CD8-positive, alpha-beta memory T cell (primary cell): ENCODE measurements at places on chromosomes 4 and X.

- DNase-seq = no peak
These were observed 152.5 kb upstream of the SPRY1 start for GRCh38 chr4:123244137-123244536.

DNA sequence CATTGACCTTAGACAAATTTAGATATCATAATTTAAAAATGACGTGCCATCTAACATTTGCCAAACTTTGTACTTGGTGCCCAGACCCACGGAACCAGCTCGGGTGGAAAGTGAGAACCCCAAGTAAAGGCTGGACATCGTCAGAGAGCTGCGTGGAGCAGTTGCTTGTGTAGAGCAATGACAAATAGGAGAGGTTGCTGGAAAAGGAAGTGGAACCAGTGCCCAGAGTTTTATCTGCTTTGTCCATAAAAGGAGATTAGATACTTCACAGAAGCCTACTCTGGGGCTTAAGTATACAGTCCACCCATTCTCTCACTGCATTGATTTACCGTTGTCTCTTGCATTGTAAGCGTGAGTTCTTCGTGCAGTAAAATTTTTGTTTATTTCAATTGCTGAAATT lies 5.4 kb upstream of the TBC1D1 start:
- DNase-seq = no peak

DNA sequence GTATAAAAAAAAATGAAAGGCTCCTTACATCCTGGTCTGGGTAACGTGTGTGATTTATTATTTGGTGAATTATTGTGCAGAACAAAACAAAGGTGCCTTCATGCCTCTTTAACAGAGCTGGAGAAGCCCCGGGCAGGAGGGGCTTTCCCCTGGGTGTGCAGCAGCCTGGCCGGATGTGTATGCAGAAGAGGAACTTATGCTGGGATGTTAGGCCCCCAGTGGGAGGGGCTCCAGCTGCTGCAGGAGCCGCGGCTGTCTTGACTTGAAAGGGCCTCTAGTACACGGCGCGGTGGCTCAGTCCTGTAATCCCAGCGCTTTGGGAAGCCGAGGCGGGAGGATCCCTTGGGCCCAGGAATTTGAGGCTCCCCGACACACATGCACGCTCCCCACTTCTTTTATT lies 16.0 kb downstream of the CCNQ start:
- DNase-seq = peak; percentile 73

DNA sequence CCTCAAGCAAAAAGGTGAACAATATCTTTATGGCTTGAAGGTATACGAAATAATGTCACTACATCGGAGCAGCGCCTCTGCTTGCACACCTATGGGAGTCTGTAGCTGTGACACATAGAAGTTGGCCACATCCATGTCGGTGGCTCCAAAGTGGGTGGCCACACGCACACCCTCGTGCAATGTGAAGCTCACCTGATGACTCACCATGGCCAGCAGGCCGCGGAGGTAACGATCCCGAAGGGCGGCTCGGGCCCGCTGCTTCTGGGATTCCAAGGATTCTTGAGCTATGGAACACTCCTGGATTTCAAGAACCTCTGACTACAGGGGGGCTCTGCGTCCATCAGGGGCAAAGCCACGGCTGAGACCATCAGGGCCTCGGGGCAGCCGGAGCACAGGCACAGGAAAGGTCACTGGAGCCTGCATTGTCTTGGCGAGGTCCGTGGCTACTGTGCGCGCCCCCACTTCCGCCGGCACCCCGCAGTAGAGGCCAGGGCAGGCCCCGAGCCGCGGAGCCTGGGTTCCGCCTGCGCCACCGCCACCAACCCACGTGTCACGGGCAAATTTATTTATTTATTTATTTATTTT lies 25.2 kb downstream of the NYX start:
- no peak for DNase-seq

- DNase-seq = no peak
These were observed 689.6 kb downstream of the CCSER1 start for GRCh38 chr4:90816754-90817153.

- no peak for DNase-seq
These were observed 17.2 kb downstream of the BTK start for GRCh38 chrX:101368800-101369199.

DNA sequence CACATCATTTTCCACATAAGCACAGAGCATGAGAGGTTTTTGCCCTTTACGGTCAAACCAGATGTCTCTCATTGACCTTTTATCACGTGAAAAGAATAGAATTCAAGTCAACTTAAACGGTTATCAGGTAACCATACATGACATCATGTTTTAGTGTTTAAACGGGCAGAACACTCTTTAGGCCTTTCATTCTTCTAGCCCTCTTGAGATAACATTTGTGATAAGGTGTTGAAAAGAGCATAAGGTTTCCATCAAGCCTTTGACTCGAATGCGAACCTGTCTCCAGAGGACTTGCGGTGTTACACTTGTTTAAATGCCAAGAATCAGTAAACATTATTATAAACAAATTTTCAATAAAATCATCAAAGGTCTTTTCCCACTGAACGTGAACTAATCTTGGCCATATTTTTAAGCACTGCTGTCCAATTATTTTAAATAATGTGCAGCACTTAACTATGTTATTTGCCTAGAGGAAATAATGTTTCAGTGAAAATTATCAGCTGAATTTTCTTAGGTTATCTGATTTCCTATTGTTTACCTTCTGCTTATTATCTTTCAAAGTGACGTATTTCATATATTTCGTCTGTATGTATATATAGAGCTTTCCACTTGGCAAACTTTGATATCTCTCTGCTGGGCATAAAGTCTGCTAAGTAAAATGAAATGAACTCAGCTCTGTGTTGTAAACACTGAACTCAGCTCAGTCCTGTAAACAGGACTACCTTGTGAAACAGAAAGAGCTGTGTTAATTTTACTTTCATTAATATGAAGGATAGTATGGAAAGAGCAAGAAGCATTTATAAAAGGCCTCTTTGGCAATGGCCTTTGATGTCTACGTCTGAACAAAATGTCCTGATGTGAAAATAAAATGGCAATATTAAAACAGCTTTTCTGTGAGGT lies 33.3 kb downstream of the TENM3 start:
- no peak for DNase-seq

DNA sequence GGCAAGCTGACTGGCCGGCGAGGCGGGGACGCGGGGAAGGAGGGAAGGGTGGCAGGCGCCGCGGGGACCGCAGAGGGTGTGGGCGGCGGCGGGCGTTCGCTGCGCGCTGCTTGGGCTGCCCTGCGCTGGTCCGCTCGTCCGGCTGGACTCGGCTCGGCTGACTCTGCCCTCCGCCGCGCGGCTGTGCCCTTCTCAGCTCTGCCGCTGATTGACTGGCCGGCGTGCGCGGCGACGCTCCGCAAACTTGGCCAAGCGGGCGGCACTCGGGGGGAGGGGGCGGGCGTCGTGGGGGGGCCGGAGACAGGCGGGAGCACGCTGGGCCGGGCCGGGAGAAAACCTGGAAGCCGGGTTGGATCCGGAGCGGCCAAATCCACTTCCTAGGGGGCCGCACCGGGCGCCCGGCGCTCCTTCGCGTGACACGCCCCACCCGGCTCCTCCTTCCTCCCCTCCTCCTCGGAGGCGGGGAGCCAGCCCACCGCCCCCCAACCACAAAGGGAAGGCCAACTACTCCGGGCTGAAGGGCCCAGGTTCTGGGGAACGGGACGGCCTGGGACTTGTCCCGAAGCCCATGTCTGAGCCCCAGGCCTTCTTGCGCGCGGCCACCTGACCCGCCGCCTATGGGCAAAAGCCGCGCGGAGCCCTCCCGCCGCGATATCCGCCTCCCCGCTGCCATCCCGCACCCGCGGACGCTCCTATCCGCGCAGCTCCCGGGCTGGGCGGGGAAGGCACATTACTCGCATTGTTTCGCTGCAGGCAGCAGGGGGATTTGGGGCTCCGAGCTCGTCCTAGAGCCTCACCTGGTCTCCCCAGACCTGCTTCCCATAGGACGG lies at the start of gene GPC4:
GPC4 (minus strand) TSS at position 214 of the 830 bp plus-strand sequence. CDS start 524 bp downstream, outside the sequence.
- DNase-seq = no peak

DNA sequence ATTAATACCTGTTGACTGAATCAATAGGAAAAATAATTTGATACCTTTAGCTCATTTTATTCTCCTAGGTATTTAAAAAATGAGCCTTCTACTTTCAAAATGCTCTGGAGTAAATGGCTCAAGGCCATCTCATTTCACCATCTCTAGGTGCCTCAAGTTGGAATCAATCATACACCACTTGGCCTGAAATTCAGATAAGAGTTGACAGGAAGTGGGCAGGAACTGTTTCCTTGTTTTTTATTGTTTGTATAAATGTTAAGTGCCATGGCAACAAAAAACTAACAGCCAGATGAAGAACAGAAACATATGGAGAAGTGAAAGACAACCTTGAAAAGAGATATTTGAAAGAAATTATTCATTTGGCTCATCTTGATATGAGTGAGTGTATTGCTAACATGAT lies 12.4 kb downstream of the LIMCH1 start:
- no peak for DNase-seq

DNA sequence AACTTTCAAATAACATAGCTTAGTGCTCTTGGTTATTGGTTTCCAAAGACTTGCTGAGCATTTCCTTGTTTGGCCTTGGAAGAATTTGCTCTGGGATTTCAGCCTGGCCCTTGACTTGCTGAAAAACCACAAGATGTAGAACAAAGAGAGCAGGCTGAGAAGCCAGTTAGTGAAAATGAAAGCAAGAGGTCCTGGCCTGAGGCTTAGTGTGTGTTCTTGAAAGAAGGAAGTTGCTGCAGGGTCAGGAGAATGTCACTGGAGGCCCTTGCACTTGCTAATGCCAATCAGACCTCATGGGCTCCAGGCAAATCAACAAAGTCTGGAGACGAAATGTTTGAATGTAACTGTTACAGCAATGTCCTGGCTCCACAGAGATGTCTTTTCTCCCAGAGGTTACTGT lies 79.4 kb downstream of the SYNPO2 start:
- no peak for DNase-seq

- DNase-seq = no peak
These were observed 577.2 kb downstream of the PPARGC1A start for GRCh38 chr4:23312686-23313085.

- DNase-seq = no peak
These were observed 64.7 kb upstream of the UBQLN2 start for GRCh38 chrX:56498756-56499155.

- DNase-seq = peak; percentile 53
These were observed 558.2 kb upstream of the DIPK2B start for GRCh38 chrX:45758738-45759397.

DNA sequence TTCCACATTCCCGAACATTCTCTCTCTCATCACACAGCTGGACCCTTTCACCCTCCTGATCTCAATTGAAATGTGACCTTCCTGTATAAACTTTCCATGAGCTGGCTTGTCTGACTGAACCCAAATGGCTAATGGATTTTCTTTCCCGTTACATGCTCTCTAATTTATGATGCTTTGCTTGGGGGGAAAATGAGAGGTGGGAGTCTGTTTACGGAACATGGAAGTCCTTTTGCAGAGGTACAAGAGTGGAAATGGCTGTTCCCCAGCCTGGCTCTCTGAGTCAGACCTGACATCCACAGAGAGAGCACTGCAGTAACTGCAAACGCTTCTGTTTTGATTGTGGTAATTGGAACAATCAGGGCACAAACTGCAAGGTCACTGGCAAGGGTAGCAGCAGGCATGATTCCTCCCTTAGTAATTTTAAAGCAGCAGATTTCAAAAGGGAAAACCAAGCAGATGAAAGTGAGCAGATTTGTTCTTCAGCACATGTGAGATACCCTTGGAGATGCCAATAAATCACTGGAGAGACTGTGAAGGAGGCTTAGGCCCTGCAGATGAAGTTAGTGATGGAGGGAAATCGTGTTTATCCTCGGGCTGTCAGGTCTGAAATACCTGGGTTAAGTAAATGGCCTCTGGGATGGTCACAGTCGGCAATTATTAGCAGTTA lies 83.9 kb downstream of the SNCA start:
- no peak for DNase-seq

- DNase-seq = peak; percentile 58
These were observed 851 bp downstream of the POLR2B start for GRCh38 chr4:56979421-56980072.

DNA sequence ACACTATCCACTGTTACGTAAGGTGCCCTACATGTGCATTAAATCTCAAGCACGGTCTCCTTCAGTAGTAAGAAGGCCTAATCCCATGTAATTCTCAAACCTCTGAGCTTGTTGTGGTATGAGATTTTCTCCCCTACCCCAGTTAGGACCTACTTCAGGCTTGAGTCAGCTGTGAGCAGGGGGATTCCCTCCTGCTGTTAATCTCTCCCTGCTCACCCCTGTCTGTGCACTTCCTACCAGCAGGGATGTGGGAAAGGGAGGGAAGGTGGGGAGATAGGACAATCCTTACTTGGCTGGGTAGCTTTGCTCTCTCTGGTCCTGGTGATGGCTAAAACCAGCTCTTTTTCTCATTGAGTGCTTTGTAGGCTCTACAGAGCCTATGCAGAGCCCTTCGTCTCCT lies 60.8 kb downstream of the PALLD start:
- DNase-seq = no peak

DNA sequence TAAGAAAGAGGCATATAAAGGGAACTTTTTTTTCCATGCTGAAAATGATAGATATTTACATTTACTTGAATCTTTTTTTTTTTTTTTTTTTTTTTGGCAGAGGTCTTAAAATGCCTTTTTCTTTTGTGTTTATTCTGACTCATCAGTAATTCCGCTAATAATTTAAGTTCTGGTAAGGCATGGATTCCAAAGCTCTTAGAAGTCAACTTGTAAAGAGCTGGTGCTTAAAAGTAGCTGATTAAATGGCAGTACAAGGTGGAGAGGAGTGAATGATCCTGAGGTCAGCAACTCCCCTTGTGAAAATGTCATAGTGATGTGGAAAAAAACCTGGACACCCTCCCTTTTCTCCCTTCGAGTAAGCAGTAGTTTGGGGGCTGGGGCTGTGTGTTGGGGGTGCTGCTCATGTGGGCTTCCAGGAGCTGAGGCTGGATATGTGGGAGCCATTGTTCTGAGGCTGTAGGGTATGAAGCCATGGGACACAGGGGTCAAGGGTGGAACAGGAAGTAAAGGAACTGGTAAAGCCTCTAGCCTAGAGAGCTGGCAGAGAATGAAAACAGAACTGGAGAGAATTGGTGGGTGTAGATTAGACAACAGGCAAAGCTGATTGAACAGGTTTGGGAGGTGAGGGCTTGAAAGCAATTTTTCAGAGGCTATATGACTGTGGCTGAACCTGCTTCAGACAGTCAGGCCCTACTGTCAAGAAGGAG lies 41.0 kb upstream of the PITX2 start:
- no peak for DNase-seq

GRCh38 chrX:140502491-140503237 lies 2.2 kb downstream of the SOX3 start:
- no peak for DNase-seq

GRCh38 chrX:9532349-9532748 lies 67.5 kb downstream of the TBL1X start:
- DNase-seq = no peak

DNA sequence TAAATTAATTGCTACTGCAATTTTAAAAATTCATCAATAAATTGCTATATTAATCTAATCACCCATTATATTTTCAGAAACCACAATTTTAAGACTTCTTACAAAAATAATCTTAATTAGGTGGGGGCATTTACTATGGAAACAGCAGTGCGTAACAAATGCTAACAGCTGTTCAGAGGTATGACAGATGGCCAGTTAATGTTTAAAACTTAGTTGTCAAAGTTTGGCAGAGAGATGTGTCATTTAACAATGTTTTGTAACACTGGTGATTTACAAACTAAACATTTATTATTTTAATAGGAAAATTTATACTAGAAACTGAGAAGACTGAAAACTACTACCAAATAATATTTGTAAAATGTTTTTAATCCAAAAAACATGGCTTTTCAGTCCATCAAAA lies 85.2 kb upstream of the GPR34 start:
- no peak for DNase-seq

GRCh38 chr4:57640391-57641100 lies 530.4 kb upstream of the IGFBP7 start:
- no peak for DNase-seq
